Activated CD8-positive, alpha-beta memory T cell treated with anti-CD3 and anti-CD28 coated beads, Interleukin-2, amount 50 U/mL, for 48 hours (primary cell): ENCODE measurements at places on chromosomes 1 and 21.

GRCh38 chr1:24957016-24957807 lies 27.1 kb upstream of the RUNX3 start:
- DNase-seq, result no peak

GRCh38 chr1:203797948-203798655 lies 2.7 kb downstream of the ZBED6 start:
- DNase-seq, result no peak

DNA sequence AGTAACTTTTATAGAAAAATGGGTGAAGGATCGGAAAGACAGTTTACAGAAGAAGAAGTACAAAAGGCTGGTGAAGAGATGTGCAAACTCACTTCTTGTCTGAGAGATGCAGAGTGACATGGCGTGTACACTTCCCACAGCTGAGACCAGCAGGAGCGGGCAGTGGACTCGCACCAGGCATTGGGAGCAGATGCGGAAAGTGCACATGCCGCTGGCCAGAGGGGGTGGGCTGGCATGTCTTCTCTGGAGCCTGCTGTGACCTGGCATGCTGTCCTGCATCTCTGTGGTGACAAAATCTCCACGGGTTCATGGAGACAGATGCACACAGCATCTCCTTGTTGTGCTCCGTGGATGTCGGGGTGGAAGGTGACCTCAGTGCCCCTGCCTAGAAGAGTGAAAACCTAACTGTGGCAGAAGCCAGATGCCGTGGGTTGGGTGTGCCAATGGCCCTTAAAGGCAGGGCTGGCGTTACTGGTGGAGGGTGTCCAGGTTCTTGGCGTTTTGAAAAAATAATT lies 128.6 kb upstream of the COL6A1 start:
- no peak for DNase-seq

GRCh38 chr1:246923482-246923881 lies 8.3 kb downstream of the AHCTF1 start:
- no peak for DNase-seq

- DNase-seq, result peak; percentile 83
Observed at GRCh38 chr1:94237291-94238226, at the start of gene ARHGAP29. TSS of gene ARHGAP29 (minus strand) at chr1:94237584. CDS start at chr1:94231611, 5,973 bp downstream.

- DNase-seq, result no peak
Observed at GRCh38 chr1:54124472-54124871, 28.3 kb downstream of the CDCP2 start.

- DNase-seq, result no peak
Observed at GRCh38 chr1:54173681-54174080, 20.9 kb upstream of the CDCP2 start.

- DNase-seq, result no peak
Observed at GRCh38 chr1:165891111-165891860, 63.9 kb downstream of the UCK2 start.

DNA sequence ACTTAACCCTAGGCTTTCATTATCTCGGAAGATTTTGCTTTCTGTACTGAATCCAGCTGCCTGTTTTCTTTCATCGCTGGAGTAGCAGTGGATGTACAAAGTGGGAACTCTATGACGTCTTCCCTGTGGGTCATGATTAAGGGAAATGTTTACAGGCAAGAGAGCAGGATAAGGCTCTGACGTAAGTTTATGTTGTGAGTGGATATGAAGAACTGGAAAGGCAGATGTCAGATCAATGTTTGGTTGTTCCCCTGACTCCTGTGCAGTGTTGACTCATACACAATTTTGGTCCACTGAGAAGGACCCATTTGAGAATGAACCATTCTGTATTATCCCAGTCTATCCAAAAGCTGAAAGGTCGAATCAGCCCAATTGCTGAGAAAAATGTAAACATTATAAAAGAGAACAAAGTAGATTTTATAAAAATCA lies 292.4 kb downstream of the GRIK1 start:
- no peak for DNase-seq

DNA sequence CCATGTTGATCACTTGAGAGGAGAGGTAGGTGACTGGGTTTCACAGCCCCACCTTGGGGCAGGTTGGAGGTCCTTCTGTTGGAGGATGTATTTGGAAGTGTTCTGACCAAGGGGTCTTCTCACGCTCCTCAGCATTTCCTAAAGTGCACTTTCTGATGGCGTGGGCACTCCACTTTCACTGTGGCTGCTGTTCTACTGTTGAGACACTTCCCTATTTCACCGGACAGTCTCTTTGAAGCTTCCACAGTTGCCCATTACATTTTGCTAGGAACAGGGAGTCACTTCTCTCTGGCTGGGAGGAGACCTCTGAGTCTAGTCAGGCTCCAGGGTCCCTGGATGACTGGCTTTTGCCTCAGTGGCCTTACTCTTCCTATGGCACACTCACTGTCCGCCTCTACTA lies 180.0 kb upstream of the LMO4 start:
- DNase-seq, result no peak

- no peak for DNase-seq
Observed at GRCh38 chr1:173573596-173573995, 29.3 kb downstream of the SLC9C2 start.

- DNase-seq, result peak; percentile 36
Observed at GRCh38 chr21:45264912-45265515, 22.7 kb downstream of the POFUT2 start.

DNA sequence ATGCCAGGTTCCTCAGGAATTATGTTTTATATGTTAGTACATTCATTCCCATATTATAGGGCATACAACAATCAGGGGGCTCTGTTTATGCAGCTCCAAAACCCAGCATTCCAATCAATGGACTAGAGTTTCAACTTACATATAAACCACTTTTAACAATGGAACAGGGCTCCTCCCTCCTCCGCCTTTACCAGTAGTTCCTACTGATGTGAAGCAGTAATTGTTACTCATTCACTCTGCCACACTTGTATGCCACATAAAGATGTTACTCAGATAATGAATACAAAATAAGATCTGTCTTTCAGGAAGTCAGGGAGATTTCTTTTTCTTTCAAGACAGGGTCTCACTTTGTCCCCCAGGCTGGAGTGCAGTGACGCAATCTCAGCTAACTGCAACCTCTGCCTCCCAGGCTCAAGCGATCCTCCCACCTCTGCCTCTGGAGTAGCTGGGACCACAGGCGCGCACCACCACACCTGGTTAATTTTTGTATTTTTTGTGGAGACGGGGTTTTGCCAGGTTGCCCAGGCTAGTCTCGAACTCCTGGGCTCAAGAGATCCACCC lies 17.1 kb downstream of the ZNF281 start:
- no peak for DNase-seq

DNA sequence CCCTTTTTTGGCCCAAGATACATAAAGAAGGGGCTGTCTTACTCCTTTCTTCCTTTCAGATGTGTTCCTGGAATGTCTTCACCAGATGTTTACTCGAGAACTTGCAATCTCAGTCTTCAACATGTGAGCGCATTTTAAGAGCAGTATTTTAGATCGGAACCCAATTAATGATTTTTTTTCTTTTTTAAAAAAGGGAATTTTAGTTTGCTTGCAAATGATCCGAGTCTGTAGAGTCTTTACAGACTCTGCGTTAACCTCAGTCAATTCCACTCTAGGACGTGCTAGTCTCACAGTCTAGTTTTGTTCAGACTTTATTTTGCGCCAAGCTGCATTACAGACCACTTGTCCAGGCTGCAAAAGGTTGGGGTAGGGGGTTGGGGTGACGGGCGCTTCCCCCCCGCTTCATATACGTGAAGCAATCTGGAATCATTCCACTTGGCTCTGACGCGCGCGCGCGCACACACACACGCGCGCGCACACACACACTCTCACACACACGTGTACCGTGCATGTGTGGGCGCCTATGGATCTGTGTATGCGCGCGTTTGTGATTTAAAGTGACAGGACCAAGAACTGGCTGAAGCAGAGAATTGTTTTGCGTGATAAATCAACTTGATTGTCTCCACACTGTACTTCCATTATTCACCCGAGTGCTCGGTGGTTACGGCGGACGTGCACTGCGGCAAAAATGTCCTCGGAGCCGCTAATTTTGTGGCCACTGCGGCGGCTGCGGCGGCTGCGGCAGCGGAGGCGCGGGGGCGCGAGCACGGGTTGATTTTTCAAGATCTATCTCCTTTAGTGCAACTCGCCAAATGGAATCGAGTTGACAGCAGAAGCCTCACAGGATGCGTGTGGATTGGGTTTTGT lies 25.6 kb upstream of the NFIA start:
- peak; percentile 75 for DNase-seq

DNA sequence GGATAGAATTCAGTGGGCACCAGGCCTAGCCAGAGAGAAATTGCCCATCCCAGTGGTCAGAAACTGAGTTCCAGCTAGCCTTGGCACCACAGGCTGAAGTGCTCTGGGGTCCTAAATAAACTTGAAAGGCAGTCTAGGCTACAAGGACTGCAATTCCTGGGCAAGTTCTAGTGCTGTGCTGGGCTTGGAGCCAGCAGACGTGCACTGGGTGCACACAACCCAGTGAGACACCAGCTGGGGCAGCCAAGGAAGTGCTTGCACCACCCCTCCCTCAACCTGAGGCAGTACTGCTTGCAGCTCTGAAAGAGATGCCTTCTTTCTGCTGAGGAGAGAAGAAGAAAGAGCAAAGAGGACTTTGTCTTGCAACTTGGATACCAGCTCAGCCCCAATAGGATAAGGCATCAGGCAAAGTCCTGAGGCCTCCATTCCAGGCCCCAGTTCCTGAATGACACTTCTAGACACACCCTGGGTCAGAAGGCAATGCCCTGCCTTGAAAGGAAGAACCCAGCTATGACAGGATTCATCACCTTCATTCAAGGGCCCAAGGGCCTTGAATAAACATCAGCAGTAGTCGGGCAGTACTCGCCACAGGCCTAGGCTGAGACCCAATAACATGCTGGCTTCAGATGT lies 55.1 kb downstream of the OVGP1 start:
- DNase-seq, result no peak

GRCh38 chr1:206833106-206833680 lies 32.2 kb upstream of the IL20 start:
- DNase-seq, result no peak

GRCh38 chr21:26753822-26754221 lies 91.4 kb downstream of the ADAMTS1 start:
- DNase-seq, result no peak

DNA sequence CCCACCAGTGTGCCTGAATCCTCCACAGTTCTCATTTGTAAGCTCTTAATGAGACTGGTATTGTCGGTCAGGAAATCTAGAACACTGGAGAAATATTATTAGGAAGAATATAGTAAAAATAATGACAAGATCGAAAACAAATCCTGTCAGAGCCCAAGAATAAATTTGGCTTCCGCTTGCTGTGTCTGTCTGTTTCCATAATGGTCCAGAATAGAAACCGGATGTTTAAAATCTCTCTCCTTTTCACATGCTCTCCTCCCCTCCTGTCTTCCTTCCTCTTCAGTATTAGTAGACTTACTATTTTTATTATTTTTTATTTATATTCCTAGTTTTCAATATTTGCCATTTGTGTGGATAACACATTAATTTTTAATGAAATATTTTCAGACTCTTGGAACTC lies 187.7 kb downstream of the SDCCAG8 start:
- DNase-seq, result no peak

GRCh38 chr1:37404711-37405110 lies 69.7 kb upstream of the ZC3H12A start:
- DNase-seq, result no peak

DNA sequence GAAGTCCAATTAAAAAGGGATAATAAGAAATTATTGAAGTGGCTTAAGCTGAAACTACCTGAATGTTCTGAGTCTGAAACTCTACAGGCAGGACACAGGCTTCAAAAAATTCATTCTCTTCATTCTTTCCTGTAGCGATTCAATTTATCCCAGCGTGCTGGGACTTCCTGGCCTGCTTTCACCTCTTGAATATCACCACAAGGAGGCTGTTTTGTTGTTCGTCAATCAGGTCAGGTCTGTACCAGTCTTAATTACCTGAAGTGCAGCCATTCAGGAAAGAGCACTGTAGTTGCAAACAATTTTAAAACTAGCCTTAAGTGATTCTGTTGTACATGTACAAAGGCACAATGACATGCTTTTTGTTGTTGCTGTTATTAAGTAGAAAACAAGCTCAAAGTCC lies 38.4 kb downstream of the FYB2 start:
- DNase-seq, result no peak

- no peak for DNase-seq
Observed at GRCh38 chr1:5253036-5253435, 598.6 kb downstream of the AJAP1 start.

DNA sequence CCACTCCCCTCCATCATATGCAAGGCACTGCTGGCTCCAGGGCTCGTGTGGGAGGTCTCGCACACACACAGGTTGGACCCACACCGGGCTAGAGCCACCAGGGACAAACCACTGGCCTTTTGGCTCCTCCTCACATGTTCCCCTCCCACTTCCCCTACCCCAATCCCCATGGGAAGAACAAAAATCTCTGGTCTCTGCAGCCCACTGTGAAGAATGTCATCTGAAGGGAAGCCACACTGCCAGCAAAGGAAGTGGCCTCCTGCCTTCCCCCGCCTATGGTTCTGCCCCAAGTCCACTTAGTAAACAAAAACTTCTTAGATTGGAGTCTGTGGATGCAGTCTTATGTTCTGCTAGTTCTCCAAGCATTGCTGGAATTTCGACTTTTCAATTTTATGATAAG lies 24.2 kb downstream of the OLFML3 start:
- DNase-seq, result no peak
